ENCODE measurements at places on chromosomes 6 and 20. TPM values are rescaled to one million over a fixed set of nuclear protein-coding genes. Genes with fewer than 3 reads are reported as not detected.
A peak's percentile ranks its signal among the peaks of the same experiment; 100 is the strongest.

GRCh38 chr20:44461803-44462174 lies 13.9 kb upstream of the TTPAL start:
- DNase-seq, result no peak

- DNase-seq, result peak; percentile 93
Measured at GRCh38 chr6:32148289-32149091, 3.2 kb downstream of the PRRT1 start.

DNA sequence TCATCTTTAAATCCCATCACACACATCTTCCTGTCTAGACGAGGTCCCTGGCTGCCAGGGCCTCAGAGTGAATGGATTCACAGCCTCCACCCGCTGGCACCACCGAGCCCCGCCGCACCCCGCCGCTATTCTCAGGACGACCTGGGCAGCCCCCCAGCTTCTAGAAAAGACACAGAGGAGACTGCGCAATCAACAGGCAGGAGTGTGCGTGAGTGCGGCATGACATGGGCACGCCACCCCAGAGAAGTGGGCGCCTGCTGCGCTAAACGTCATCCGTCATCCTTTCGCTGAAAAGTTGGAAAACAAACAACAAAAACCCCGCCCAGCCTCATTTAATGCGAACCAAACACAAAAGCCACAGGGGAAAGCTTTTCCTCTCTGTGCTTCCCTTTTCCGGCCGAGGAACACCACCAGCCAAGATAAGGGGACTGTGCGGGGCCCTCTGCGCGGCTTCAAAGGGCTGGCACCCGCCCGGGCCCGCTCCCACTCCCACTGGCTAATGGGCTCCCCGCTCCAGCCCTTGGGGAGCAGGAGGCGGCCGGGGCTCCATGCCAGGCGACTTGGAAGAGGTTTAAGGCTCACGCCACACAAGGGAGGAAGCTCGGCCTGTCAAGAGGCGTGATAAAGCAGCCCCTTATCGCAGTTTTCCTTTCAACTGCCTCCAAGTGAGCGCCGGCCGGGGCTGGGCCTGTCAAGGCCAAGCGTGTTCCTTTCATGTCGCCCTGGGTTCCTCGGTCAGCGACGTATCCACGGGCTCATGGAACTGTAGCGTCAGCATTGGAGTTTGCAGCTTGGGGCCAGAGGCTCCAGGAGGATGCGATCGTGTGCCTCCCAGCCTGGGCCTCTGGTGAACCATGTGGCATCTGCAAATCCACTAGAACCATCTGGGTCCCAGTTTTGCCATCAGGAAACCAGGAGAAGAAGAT lies 50.1 kb downstream of the NFATC2 start:
- DNase-seq, result no peak

DNA sequence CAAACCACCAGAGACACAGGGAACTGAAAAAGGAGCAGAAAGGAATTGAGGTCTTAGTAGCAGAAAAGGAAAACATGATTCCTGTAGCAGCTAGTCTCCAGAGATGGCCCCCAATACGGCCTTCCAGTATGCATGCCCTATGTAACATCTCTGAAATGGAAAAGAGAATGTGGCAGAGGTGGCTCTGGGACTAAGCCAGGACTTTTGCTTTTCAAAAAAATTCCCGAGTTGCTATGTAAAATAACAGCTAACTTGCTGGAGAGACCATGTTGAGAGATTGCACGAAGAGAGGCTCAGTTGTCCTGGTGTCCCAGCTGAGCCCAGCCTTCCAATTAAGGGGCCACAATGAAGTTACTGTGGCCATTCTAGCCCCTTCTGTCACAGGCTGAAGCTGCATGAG lies 27.7 kb downstream of the IL20RA start:
- no peak for DNase-seq

DNA sequence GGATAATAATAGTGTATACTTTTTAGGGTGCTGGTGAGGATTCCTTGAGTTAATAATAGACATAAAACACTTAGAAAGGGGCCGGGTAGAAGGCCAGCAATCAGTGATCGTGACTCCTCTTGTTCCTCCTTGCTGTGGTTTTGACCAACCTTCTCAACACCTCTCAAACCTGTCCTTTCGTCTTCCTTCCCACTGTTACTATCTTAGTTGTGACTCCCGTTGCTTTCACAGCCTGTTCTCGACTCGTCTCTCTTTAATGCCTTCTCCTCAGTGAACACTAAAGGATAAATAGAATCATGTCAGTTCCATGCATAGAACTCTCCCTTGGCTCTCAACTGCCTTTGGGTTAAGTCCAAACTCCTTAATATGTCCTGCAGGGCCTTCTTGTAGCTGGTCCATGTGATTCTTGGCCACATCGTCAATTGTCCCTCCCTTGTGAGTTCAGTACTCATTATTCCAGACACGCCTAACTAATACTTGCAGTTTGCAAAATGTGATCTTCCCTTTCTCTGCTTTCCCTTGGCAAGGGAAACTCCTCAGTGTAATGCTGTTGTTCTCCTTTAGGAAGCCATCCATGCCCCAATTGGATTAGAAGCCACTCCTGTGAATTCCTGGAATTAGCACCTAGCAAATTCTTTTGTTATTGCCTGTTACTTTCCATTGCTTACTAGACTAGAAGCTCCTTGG lies 164.9 kb downstream of the UTRN start:
- no peak for DNase-seq

- no peak for DNase-seq
Measured at GRCh38 chr6:160081398-160081797, 40.2 kb upstream of the SLC22A1 start.

Gene PREX1
- total RNA-seq, result 65.5 TPM

All from activated CD4-positive, alpha-beta T cell treated with anti-CD3 and anti-CD28 coated beads, Interleukin-2, amount 10 ng/mL, durations not matched to agents 24 days and 14 days (primary cell).